ENCODE measurements at places on chromosomes 16 and 17.

- H3K27me3 ChIP-seq, result peaks cover 4% of the 10 kb centered on the region
- H3K4me1 ChIP-seq, result peaks cover 15% of the 10 kb centered on the region
- DNase-seq, result no peak
- no peak overlapping the region for H3K27ac ChIP-seq
- no peak overlapping the region for H3K4me3 ChIP-seq
- H3K36me3 ChIP-seq, result no peaks in the 10 kb centered on the region
These were observed 12.2 kb downstream of the AIPL1 start for GRCh38 chr17:6422654-6423241.

- H3K4me3 ChIP-seq, result no peak overlapping the region
- no peaks in the 10 kb centered on the region for H3K27me3 ChIP-seq
- peaks cover 5% of the 10 kb centered on the region for H3K36me3 ChIP-seq
- H3K27ac ChIP-seq, result peak overlapping the region; percentile 9
- peaks cover 39% of the 10 kb centered on the region for H3K4me1 ChIP-seq
- no peak for DNase-seq
These were observed 1.8 kb downstream of the LCAT start for GRCh38 chr16:67942200-67942509.

- H3K27me3 ChIP-seq, result no peaks in the 10 kb centered on the region
- DNase-seq, result no peak
- no peak overlapping the region for H3K4me3 ChIP-seq
- H3K27ac ChIP-seq, result no peak overlapping the region
- no peaks in the 10 kb centered on the region for H3K36me3 ChIP-seq
- no peaks in the 10 kb centered on the region for H3K4me1 ChIP-seq
These were observed 138.7 kb downstream of the GAS7 start for GRCh38 chr17:10059684-10060211.

DNA sequence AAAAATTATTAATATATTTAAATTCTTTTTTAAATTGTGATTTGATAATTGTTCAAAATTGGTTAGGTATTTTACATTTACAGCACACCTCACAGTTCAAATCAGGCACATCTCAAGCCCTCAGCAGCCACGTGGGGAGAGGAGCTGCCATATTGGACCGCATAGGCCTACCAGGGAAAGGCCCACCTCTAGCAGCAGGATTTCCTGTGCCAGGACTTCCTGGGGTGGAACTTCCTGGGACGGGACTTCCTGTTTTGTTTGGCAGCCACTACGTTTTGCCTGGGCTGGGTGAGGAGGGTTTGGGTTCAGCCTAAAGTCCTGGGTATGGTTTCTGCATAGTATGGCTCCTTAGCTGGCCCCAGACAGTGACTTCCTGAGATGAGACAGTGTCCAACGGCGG lies 298.5 kb upstream of the FOXF1 start:
- no peaks in the 10 kb centered on the region for H3K4me1 ChIP-seq
- no peaks in the 10 kb centered on the region for H3K27me3 ChIP-seq
- no peak overlapping the region for H3K27ac ChIP-seq
- H3K4me3 ChIP-seq, result no peak overlapping the region
- no peaks in the 10 kb centered on the region for H3K36me3 ChIP-seq

- H3K27ac ChIP-seq, result no peak overlapping the region
- H3K4me1 ChIP-seq, result no peaks in the 10 kb centered on the region
- DNase-seq, result no peak
- no peaks in the 10 kb centered on the region for H3K36me3 ChIP-seq
- no peaks in the 10 kb centered on the region for H3K27me3 ChIP-seq
These were observed 40.1 kb downstream of the OMG start for GRCh38 chr17:31256936-31257335.

GRCh38 chr17:77566566-77567138 lies 391.9 kb upstream of the TNRC6C start:
- peaks cover 4% of the 10 kb centered on the region for H3K27me3 ChIP-seq
- no peak for DNase-seq
- peaks cover 11% of the 10 kb centered on the region for H3K4me1 ChIP-seq
- no peak overlapping the region for H3K4me3 ChIP-seq
- no peaks in the 10 kb centered on the region for H3K36me3 ChIP-seq
- H3K27ac ChIP-seq, result no peak overlapping the region

GRCh38 chr17:66233023-66233753 lies 4.0 kb upstream of the APOH start:
- no peak overlapping the region for H3K27ac ChIP-seq
- DNase-seq, result no peak
- no peak overlapping the region for H3K4me3 ChIP-seq
- no peaks in the 10 kb centered on the region for H3K4me1 ChIP-seq

- H3K27ac ChIP-seq, result no peak overlapping the region
- H3K36me3 ChIP-seq, result no peaks in the 10 kb centered on the region
- peaks cover 4% of the 10 kb centered on the region for H3K27me3 ChIP-seq
These were observed 49.7 kb downstream of the NTN1 start for GRCh38 chr17:9071016-9071415.

GRCh38 chr17:71625330-71625729 lies 495.5 kb upstream of the SOX9 start:
- H3K27me3 ChIP-seq, result no peaks in the 10 kb centered on the region
- no peak overlapping the region for H3K27ac ChIP-seq
- H3K36me3 ChIP-seq, result no peaks in the 10 kb centered on the region

GRCh38 chr16:79301051-79301450 lies 299.5 kb downstream of the MAF start:
- DNase-seq, result no peak
- H3K4me3 ChIP-seq, result no peak overlapping the region
- H3K27me3 ChIP-seq, result no peaks in the 10 kb centered on the region
- no peaks in the 10 kb centered on the region for H3K36me3 ChIP-seq
- peaks cover 14% of the 10 kb centered on the region for H3K4me1 ChIP-seq

- no peaks in the 10 kb centered on the region for H3K4me1 ChIP-seq
- H3K4me3 ChIP-seq, result no peak overlapping the region
- no peaks in the 10 kb centered on the region for H3K36me3 ChIP-seq
- DNase-seq, result peak; percentile 50
- no peak overlapping the region for H3K27ac ChIP-seq
- no peaks in the 10 kb centered on the region for H3K27me3 ChIP-seq
These were observed 45.0 kb upstream of the NACA2 start for GRCh38 chr17:61635913-61636432.

- no peaks in the 10 kb centered on the region for H3K36me3 ChIP-seq
- H3K4me3 ChIP-seq, result no peak overlapping the region
- DNase-seq, result no peak
- H3K4me1 ChIP-seq, result no peaks in the 10 kb centered on the region
These were observed 9.0 kb upstream of the ZFHX3 start for GRCh38 chr16:73056921-73057290.

DNA sequence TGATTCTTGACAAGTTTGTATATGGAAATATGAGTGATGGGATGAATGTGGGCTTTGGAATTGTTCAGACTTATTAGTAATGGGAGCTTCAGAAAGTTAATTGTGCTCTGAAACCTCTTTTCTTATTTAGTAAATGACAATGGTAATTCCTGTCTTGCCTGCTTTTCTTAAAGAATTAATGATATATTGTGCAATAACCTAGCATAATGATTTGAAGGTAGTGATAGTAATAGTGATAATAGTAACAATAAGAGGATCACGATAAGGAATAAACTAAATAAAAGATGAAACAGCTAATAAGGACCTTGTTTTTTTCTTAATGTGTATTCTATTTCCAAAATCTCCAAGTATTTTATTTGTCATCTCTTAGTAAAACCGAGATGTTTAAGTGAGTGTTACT lies 245.0 kb upstream of the CPHXL start:
- no peaks in the 10 kb centered on the region for H3K36me3 ChIP-seq
- H3K4me1 ChIP-seq, result no peaks in the 10 kb centered on the region
- H3K27ac ChIP-seq, result no peak overlapping the region
- no peaks in the 10 kb centered on the region for H3K27me3 ChIP-seq
- DNase-seq, result no peak
- H3K4me3 ChIP-seq, result no peak overlapping the region

DNA sequence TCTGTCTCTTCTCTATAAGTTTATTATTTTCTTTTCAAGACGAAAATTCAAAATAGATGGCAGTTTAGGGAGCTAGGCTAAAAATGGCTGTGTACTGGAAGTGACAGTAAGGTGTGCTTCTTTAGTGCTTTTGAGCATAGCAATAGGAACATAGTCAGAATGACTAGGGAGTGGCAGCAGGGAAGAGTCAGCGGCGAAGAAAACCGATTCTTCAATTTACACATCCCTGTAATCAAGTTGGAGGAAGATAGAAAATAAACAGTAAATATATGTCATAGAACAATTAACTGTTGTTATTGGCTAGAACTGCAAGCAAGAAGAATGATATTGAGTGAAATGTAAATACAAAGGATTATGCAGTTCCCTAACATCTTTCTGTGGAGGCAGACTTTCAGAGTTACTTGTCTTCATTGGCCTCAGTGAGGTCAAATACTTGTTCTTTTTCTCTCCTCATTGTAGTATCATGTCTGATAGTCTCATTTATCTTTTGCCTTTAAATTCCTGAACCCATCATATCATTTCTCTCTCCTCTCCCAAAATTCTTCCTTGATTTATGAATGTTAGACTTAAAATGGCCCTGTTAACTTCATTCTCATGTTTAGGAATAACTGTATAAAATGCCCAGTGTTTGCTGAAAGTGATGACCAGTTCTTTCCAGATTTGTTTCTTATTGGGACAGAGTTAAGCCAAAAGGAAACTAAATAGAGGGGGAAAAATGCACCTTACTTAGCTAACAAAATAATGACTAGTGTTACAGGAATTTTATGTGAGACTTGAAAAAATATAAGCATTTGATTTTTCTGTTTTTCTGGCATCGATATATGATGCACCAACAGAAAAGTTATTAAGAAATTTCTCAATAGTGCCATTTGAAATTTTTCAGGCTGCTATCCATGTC lies 211.4 kb downstream of the BCAS3 start:
- H3K27ac ChIP-seq, result no peak overlapping the region
- H3K27me3 ChIP-seq, result no peaks in the 10 kb centered on the region
- no peaks in the 10 kb centered on the region for H3K4me1 ChIP-seq
- DNase-seq, result no peak

DNA sequence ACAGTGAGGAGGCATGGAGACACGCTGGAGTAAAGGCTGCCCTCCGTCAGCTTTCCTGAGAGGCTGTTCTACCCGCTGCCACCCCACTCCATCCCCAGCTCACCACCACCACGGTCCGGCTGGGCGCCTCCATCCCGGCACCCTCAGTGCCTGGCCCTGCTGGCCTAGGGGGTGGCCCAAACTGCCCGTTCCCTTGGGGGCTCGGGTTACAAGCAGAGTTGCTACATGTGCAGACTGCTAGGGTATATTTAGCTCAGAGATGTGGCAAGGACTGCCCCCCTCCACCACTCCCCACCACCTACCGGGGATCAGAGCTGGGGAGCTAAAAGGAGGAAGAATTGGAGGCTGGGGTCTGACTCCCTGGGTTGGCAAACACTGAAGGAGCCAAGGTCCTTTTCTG lies 4.1 kb downstream of the CACNB1 start:
- DNase-seq, result no peak
- no peak overlapping the region for H3K27ac ChIP-seq
- H3K4me3 ChIP-seq, result no peak overlapping the region
- H3K27me3 ChIP-seq, result no peaks in the 10 kb centered on the region

- H3K4me1 ChIP-seq, result no peaks in the 10 kb centered on the region
- H3K27ac ChIP-seq, result no peak overlapping the region
- no peaks in the 10 kb centered on the region for H3K36me3 ChIP-seq
- DNase-seq, result peak; percentile 13
- H3K27me3 ChIP-seq, result no peaks in the 10 kb centered on the region
These were observed 363.7 kb downstream of the SNX29 start for GRCh38 chr16:12340151-12340733.

- peak overlapping the region; percentile 35 for H3K4me3 ChIP-seq
- peaks cover 56% of the 10 kb centered on the region for H3K4me1 ChIP-seq
- H3K36me3 ChIP-seq, result peaks cover 4% of the 10 kb centered on the region
- no peaks in the 10 kb centered on the region for H3K27me3 ChIP-seq
These were observed 547 bp downstream of the RAB26 start for GRCh38 chr16:2148714-2149629.

DNA sequence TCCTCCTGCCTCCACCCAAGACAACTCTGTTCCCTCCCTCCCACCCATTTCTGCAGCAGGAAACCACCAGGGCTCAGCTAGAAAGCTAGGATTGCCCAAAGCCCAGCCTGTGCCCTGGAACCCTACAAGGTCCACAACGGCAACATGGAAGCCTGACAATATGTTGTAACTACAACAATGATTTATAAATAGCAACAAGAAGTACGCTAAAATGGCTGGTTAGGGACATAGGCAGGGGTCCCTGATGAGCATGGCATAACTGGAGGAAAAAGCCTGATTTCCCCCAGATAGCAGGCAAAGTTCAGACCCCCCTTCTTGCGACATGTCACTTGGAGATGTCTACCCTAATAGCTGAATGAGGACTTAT lies 6.6 kb downstream of the ST3GAL2 start:
- DNase-seq, result no peak
- H3K4me3 ChIP-seq, result no peak overlapping the region
- H3K4me1 ChIP-seq, result peaks cover 64% of the 10 kb centered on the region
- H3K36me3 ChIP-seq, result peaks cover 4% of the 10 kb centered on the region
- H3K27ac ChIP-seq, result no peak overlapping the region
- no peaks in the 10 kb centered on the region for H3K27me3 ChIP-seq

DNA sequence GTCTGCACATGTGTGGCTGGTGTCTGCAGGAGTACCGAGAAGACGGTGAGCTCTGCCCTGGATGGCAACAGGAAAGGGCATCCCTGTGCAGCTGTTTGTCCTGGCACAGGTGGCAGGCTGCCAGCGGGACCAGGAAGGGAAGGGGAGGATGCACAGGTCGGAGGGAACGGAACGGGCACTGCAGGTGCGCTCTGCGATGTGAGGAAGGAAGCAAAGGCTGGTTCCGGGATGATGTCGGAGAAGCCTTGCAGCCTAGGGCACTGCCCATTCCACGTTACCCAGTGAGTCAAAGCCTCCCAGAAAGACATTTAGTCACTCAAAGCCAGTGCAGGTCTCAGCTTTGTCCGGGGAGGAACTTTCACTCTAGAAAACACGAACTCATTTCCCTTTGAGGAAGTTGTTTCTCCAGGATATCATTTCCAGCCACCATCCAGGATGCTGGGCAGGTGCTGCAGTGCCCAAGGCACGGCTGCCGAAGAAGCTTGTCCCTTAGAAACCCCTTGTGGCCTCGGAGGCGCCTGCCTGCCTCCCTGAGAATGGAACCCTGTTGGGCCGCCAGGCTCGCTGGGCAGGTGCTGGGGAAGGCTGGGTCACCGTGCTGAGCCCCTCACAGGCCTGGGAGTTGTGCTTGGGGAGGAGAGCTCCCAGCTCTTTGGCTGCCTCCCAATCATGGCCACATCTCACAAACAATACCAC lies 4.5 kb upstream of the TMEM235 start:
- no peak overlapping the region for H3K27ac ChIP-seq
- no peaks in the 10 kb centered on the region for H3K4me1 ChIP-seq
- no peak overlapping the region for H3K4me3 ChIP-seq
- no peaks in the 10 kb centered on the region for H3K36me3 ChIP-seq

Data from CD4-positive, alpha-beta memory T cell (primary cell).